ENCODE measurements at places on chromosomes 4 and X. TPM values are rescaled to one million over a fixed set of nuclear protein-coding genes. Genes with fewer than 3 reads are reported as not detected.

GSX2 gene
- not detected for total RNA-seq

DNA sequence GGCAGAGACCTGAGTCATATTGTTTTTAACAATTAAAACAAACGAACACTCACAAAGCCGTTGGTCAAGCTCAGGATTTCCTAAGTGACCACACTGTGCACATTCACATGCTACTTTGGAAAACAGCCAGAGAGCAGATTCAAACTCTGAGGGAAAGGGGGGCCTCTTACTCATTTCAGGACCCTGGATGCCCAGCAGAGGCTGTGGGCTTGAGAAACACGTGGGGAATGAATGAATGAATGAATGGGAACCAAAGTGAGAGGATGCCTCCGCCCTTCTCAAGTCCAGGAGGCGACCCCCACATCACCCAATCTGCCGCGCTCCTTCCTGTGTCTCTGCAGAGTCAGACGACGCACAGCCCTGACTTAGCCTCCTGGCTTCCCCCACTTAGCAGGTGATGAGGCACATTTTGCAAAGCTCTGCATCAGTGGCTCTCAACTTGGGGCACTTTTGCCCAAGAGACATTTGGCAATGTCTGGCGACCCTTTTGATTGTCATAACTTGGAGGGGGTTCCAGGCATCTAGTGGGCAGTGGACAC lies 76.0 kb downstream of the ABLIM2 start:
- no peak for DNase-seq

DNA sequence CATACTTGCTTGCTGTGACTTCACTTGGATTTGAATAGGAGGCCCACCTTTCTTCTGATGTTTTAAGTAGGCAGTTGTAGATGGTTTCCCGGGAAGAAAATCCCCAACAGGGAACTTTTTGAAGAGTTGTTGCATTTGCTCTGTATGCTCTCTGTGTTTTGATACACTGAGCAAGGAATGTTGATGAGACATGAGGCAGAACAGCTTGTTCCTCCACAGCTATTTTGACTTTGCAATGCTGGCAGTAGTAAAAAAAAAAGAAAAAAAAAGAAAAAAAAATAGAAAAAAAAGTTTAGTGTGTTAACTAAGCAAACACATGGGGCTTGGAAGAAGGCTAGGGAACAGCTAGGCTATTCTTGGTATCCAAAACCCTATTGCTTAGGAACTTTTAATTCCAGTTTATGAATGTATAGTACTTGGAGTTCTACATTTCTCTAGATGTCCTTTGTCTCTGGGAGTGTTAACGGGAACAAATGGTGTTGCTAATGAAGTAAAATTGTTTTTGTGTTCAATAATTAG lies 23.4 kb upstream of the PAQR3 start:
- no peak for DNase-seq

HSD17B13 gene
- not detected for total RNA-seq

DNA sequence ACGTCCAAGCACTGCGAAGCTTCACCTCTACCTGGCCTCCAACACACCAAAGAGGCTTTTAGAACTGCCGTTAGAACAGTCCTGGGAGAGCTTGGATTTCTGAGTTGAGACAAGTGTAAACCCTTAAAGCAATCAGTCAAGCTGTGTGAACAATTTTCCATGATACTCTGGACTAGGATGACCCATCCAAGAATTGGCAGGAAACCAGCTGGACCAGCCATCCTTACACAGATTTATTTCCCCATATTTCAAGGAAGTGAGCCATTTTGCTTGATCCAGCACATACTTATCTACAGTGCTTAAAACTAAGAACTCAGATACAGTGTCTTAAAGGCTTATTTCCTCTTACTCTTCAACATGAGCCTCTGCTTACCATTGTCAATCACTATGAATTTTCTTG lies 340.7 kb upstream of the HS3ST1 start:
- DNase-seq, result no peak

- DNase-seq, result no peak
These were observed 272.8 kb upstream of the TENM3 start for GRCh38 chr4:181970366-181970765.

ARHGAP6 gene
- total RNA-seq, result 0.89 TPM

DNAAF6 gene
- not detected for total RNA-seq

ADH1C gene
- total RNA-seq, result not detected

OGT gene
- 71.4 TPM for total RNA-seq

- no peak for DNase-seq
These were observed 81.0 kb downstream of the MAGED4 start for GRCh38 chrX:52265713-52266112.

GPR143 gene
- total RNA-seq, result not detected

DNA sequence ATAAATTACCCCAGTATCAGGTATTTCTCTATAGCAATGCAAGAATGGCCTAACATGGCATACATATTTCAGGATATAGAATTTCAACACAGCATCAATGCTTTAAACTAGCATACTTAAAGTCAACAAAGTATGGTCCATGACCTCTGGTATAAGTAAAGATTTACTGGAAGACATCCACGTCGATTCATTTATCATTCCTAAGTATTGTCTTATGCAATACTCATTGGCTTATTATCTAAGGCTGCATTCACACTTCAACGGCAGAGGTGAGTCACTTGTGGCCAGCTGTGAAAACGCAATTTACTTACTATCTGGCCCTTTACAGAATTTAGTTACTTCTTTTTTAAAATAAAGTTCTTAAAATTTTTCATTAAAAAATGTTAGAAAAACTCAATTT lies 42.6 kb downstream of the ADGRA3 start:
- DNase-seq, result no peak

DNA sequence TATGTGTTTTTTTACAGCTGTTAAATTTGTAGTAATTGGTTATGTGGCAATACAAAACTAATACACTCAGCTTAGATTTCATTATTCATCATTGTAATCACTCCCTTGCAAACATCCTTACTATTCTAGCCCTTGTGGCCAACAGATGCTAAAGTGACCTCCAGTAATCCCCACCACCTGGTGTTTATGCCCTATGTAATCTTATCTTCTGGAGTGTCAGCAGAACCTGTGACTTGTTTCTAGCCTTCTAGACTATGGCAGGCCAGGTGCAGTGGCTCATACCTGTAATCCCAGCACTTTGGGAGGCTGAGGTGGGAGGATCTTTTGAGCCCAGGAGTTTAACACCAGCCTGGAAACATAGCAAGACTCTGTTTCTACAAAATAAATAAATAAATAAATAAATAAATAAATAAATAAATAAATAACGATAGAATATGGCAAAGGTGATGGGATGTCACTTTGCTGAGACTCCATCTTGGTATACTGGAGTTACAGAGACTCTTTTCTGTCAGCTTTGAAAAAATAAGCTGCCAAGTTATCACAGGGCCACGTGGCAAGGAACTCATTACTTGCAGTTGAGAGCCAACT lies 12.3 kb upstream of the TSR2 start:
- DNase-seq, result no peak

TSR2 gene
- 32.9 TPM for total RNA-seq

CLDN34 gene
- not detected for total RNA-seq

GRCh38 chr4:6420036-6420435 lies 52.4 kb downstream of the PPP2R2C start:
- DNase-seq, result no peak

DNA sequence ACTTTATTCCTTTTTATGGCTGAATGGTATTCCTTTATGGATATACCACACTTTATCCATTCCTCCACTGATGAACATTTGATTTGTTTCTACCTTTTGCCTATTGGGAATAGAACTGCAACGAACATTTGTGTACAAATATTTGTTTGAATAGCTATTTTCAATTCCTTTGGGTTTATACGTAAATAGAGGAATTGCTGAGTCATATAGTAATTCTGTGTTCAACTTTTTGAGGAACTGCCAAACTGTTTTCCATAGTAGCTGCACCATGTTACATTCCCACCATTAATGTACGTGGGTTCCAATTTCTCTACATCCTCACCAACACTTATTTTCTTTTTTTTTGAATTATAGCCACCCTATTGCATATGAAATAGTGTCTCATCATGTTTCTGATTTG lies 156.5 kb upstream of the ATP6AP2 start:
- no peak for DNase-seq

- DNase-seq, result no peak
These were observed 53.9 kb downstream of the PRPS1 start for GRCh38 chrX:107682256-107682655.

DNA sequence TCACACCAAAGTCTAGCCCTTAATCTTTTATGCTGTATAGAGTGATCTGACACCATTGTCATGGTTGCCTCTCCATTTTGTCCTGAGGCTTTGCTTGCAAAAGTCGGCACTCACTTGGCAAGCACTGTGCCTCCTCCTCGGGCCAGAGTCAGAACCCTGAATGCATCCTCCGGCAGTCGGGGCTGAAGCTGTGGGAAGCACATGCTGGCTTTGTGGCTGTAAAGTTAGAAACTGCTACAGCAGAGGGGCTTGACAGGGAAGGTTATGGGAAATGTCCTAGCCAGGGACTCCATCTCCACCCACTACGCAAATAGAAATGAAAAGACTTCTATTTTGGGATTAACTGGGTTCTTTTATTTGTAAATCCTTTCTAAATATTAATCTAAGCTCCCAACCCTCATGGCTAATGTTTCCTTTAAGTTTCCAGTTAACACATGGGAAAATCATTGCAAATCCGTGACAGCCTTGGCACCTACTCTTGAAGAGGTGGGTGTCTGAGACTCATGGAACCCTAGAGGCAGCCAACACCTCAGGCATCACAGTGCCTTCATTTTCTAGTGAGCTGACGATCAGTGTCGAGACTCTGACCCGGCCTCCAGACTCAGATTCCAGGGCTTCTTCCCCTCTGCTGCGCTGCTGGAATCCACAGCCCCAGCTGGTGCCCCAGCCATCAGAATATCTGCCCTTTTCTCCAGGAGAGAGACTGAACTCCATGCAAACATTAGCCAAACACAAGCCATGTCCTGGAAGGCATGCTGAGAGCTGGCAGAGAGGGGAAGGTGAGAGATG lies 7.9 kb upstream of the CLDN24 start:
- no peak for DNase-seq

- no peak for DNase-seq
These were observed 14.0 kb upstream of the ADAD1 start for GRCh38 chr4:122364700-122365404.

- no peak for DNase-seq
These were observed 265.7 kb upstream of the PCDH7 start for GRCh38 chr4:30454504-30454903.

COX7B2 gene
- total RNA-seq, result not detected

GRCh38 chr4:655464-656151 lies 18.5 kb downstream of the ATP5ME start:
- DNase-seq, result no peak

TGIF2LX gene
- not detected for total RNA-seq

GRCh38 chrX:49220100-49220499 lies 13.0 kb downstream of the CACNA1F start:
- no peak for DNase-seq

DNA sequence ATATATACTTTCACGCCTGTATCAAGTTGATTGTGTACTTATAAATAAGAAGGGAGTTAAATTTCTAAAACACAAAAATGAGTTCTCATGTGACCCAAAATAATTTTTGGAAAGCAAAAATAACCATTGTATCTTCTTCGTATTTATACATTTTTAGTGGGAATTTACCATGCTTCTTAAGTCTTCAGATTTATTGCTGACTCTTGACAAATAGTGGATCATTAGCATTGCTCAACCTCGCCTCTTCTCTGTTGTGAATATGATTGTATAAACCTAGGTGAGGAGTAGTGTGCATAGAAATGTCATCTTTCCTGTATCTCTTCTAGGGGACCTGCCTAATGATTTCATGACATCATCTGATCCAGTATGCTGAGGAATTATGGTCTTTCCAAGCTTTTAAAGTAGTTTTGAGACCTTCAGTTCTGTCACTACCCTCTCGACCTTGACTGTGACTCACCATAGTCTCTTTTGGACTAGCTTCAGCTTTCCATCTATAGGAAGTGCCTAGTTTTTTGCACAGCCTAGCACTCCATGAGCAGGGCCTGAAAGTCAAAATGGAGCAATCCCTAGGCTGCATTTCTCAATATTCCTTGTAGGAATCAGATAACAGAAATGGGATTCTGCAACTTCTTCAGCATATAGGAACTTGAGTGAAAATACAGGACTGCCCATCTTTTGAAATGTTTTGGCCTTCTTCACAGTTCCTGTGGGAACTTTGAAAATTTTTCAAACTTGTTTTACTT lies 157.6 kb downstream of the ARX start:
- no peak for DNase-seq

XAGE1B gene
- total RNA-seq, result not detected

- DNase-seq, result no peak
These were observed 14.8 kb downstream of the BLOC1S4 start for GRCh38 chr4:6730603-6731317.

- no peak for DNase-seq
These were observed 46.8 kb upstream of the SETD7 start for GRCh38 chr4:139602776-139603360.

DNA sequence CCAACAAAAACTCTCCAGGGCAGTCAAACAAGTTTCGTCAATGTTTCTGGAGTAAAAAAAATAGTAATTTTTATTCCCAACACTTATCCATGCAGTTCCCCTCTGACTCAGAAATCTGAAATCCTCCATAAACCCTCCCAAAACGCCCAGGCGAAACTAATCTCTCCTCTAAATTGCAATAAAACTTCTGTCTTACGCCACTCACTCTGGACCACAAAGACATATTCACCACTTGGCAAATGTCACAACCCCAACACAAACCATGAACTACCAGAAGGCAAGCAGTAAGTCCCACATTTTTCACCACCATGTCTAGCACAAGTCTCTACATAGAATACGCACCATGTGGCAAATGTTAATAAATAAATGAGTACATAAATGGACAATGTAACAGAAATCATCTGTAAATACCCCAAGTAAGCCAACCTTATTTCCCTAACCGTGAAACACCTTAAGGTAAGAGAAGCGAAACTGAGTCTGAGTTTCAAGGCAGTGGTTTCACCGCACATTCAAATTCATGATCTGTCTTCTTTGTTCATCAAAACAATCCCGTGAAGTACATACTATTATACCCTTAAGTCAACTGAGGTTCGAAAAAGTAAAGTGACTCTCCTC lies 1.6 kb downstream of the PAPSS1 start:
- peak; percentile 57 for DNase-seq

DNA sequence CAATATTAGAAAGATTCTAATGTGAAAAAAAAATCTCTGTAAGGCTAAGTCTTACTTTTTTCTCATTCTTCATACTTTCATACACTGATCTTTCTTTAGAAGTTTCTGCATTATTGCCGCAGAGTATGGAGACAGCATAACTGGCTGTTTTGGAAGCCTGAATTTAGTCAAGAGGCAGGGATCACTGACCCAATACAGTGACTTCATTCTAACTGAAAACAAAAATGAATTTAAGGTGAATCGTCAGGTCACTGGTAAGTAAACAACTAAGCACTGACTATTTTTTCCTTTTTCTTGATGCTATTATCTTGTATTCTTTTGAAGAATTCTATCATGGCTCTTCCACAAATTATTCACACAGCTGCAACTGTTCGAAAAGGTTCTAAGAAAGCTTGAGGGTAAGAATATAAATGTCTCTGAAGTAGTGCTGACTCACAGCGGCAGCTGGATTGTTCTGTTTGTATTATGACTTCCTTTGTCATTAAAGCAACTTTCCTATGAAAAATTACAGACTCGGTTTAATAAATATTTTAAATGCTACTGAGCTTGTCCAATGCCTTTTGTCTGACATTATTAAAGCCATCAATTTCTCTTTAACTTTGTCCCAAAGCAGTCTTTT lies 609.3 kb downstream of the FSTL5 start:
- no peak for DNase-seq

VCX2 gene
- total RNA-seq, result not detected

RELL1 gene
- total RNA-seq, result 22.3 TPM

STX18 gene
- total RNA-seq, result 33.3 TPM

GRCh38 chr4:188459381-188459780 lies 320.1 kb downstream of the TRIML1 start:
- DNase-seq, result no peak

- DNase-seq, result peak; percentile 2
These were observed 42.2 kb downstream of the SH2D1A start for GRCh38 chrX:124388562-124388961.

- DNase-seq, result no peak
These were observed 379.9 kb downstream of the TRAM1L1 start for GRCh38 chr4:116705466-116705865.
